ENCODE measurements at places on chromosomes 2 and 18. TPM values are rescaled to one million over a fixed set of nuclear protein-coding genes. Genes with fewer than 3 reads are reported as not detected.

Gene NIF3L1
- 21.4 TPM for total RNA-seq

Gene MAP4K4
- 83.9 TPM for total RNA-seq

Gene NPAS2
- 10.9 TPM for total RNA-seq

Gene ALKAL2
- 1.2 TPM for total RNA-seq

Gene ABCG8
- not detected for total RNA-seq

Gene SPATA3
- not detected for total RNA-seq

Gene CTNNA2
- not detected for total RNA-seq

Gene FOXI3
- not detected for total RNA-seq

Gene LYPD6B
- 0.13 TPM for total RNA-seq

Gene KIAA2012
- total RNA-seq: not detected

Gene BUB1
- total RNA-seq: 31.0 TPM
